ENCODE measurements at places on chromosomes 12 and 14.

GRCh38 chr14:95229749-95230148 lies 72.4 kb upstream of the DICER1 start:
- DNase-seq, result no peak

DNA sequence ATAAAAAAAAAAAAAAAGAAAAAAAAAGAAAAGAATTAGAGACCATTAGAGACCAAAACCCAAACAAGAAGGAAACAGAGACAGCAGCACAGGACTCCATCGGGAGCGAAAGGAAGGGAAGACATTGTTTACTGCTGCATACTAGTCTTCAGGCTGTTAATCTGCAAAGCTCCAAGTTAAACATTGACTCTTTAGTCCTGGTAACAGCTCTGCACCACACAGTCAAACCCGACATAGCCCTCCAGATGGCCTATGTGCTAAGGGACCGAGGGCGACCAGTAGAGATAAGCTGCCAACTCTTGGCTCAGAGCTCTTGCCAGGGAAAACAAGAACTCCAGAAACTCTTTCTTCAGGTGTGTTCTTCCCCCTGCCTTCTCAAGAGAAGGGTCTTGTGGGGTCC lies 7.8 kb downstream of the P2RX4 start:
- DNase-seq, result no peak

DNA sequence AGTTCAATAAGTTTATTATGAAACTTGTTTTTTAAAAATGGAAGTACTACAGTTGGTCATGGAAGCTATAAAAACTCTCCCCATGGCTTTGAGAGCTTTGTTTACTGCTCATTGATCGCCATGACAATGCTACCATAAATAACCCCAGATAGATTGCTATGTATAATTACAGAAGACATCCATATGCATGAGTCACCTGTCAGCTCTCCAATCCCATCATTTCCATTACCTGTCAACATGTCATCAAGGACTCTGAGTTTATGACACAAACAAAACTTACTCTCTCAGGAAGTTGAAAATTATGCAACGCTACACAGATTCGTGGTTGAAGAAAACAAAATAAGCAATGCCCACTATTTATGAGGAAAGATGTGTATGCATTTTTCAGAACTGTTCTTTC lies 144.4 kb downstream of the SEC23A start:
- no peak for DNase-seq

DNA sequence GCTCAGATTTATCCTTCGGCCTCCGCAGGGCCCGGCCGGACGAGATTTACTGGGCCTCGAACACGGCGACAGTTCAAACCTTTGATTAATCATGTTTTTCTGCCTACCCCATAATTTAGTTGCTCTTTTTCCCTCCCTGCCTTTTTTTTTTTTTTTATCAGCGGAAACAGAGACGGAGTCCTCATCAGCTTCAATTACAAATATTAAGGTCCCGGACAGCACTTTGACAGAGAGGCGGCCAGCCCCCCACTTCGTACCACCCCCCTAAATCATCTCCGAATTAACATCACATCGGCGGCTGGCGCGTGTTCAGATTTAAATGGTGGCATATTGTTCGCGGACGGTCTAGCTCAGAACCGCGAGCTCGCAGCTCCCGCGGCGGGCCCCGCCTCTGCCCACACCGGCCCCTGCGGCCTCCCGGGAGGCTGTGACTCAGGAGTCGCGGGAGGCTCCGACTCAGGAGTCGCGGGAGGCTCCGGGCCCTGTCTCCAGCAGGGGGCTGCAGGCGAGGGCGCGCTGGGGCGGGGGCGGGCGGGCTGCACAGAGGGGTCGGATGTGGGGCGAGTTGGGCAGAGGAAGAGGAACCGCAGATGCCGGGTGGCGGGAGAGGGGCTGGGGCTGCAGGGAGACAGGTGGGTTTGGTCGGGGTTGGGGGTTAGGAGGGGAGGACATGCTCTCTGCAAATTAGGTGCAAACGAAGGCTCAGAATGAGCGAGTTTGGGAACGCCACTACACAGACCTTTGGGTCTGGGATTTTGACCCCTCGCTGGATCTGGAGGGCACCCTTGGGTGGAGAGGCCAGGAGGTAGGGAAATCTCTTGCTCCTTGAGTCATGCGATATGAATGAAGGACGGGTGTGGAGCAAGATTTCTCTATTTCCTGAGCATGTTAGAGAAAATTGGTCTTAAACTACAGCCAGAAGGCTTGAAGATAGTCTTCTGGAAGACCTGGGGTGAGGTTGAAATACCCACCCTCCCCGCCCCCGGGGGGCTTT lies 19.6 kb upstream of the ATP5MC2 start:
- DNase-seq, result no peak

GRCh38 chr14:61557262-61557661 lies 138.1 kb upstream of the HIF1A start:
- DNase-seq, result no peak

DNA sequence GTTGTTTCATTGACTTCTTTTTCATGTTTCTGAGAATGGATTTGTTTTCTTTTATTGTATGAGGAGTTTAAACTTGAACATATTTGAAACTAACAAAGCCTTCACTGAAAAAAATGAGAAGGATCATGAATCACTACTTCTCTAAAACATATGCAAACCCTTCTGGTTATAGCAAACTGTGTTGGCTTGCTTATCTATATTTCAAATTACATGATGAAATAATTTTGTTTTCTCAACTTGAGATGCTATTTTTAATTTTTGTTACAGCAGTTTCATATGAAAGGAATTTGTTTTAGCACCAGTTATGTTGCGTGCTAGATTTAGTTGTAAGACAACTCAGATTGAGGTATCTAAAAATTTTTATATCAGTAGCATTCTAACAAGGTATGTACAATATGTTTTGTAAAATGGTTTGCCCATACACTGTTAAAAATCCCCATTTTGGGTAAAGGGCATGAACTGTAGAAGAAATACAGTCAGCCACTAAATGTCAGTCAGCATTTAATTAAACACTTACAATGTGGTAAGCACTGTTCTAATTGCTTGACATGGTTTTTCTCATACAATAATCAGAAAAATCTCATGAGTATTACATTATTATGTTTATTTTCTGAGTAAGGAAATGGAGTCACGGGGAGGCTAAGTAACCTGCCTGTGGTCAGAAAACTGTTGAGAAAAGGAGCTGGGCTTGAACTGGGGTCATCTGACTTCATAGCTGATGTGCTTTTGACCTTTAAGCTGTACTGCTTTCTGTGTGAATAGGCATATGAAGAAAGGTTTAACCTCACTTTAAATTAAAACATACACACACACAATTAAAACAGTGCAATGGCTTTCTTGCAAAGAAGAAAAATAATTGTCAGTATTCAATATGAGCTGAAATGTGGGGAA lies 105.7 kb downstream of the PLEKHA5 start:
- no peak for DNase-seq

All from gastrocnemius medialis (tissue), 4 donors.